ENCODE measurements at places on chromosomes 12 and 14. TPM values are rescaled to one million over a fixed set of nuclear protein-coding genes. Genes with fewer than 3 reads are reported as not detected.

- peaks cover 41% of the 10 kb centered on the region for H3K4me1 ChIP-seq
- H3K27ac ChIP-seq, result no peak overlapping the region
- H3K4me3 ChIP-seq, result no peak overlapping the region
- no peaks in the 10 kb centered on the region for H3K36me3 ChIP-seq
Measured at GRCh38 chr14:23437133-23438100, 2.0 kb upstream of the MYH7 start.

Gene HNF1A
- total RNA-seq, result not detected

Gene B4GALNT3
- total RNA-seq, result 2.6 TPM

Gene CCDC177
- total RNA-seq, result 7.5 TPM

GRCh38 chr14:102774391-102775153, 2.7 kb upstream of the TRAF3 start:
- no peaks in the 10 kb centered on the region for H3K36me3 ChIP-seq
- peak; percentile 53 for DNase-seq
- H3K27ac ChIP-seq, result peak overlapping the region; percentile 98

GRCh38 chr12:49683599-49684309, 23.5 kb downstream of the FMNL3 start:
- no peak overlapping the region for H3K27ac ChIP-seq
- H3K27me3 ChIP-seq, result no peaks in the 10 kb centered on the region
- DNase-seq, result no peak
- H3K4me3 ChIP-seq, result no peak overlapping the region
- H3K4me1 ChIP-seq, result peaks cover 6% of the 10 kb centered on the region

DNA sequence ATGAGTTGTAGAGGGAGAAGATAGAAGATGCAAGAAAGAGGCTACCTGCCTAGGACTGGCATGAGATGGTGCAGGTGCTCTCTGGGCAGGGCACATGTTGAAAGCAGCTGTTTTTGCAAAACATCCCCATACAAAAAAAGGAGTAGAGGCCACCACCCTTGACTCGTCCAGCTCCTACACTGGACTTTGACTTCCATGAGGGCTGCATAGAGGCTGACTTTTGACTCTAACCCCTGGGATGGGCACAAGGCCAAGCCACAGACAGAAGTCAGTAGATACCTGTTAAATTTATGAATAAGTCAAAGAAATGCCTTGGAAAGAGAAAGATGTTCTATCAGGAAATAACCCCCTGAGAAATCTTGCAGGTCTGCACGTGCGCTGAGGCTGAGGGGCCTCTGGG, 1139.1 kb upstream of the TMEM132C start:
- H3K4me1 ChIP-seq, result no peaks in the 10 kb centered on the region
- no peak for DNase-seq
- H3K4me3 ChIP-seq, result no peak overlapping the region
- H3K27ac ChIP-seq, result peak overlapping the region; percentile 14
- no peaks in the 10 kb centered on the region for H3K27me3 ChIP-seq

- peaks cover 35% of the 10 kb centered on the region for H3K4me1 ChIP-seq
- peak overlapping the region; percentile 83 for H3K4me3 ChIP-seq
- no peaks in the 10 kb centered on the region for H3K36me3 ChIP-seq
- H3K27ac ChIP-seq, result no peak overlapping the region
Measured at GRCh38 chr14:67516676-67517075, 16.4 kb upstream of the PLEKHH1 start.
